Brain microvascular endothelial cell (primary cell): ENCODE measurements at places on chromosomes 13 and 19.

DNA sequence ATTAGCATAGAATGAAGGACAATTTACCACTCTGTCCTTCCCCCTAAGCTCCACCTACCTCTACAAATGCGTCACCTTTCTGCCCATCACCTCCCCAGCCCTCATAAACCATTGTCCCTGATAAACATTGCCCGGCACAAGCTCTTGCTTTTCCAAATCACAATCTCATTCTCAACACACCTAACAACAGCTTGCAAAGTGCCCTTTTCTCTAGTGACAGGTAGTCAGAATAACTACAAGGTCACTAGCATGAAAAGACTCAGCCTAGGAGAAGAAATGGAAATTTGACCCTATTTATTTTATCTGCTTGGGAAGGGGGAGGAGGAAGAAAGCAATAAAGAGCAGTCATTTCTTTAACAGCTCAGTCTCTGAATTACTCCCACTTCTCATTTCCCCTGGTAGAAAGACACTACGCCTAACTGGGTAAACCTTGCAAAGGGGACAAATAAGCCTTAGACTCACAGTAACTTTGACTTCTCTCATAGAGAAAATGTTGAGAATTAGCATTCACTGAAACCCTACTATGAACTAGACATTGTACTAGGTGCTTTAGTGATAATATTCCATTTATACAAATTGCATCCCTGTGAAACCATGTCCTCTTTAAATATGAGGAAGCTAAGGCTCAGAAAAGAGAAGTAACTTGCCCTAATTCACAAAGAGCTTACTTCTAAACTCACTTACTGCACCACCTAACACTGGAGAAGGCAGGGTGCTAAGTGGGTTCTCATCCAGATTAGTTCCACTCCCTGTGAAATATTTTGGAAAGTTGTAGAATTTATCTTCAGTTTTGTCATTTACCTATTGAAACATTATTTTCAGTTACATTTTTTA, 116.2 kb upstream of the FNDC3A start:
- no peak for DNase-seq

DNA sequence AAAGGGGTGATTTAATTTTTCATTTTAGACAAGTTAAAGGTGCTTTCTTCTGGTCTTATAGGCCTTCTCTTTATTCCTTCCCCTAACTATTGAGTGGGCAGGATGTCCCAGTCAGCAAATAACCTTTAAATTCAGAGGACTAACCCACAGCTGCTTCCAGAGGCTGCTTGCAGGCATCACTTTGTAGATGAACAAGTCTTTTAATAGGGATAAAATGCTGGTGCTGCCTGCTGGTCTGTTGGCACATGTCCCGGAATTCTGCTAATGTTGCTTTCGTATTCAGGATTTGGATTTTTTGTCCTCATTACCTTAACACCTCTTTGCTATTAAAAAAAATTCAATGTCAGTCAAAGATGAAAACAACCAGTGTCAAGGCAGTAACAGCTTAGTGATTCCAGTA, 132.7 kb upstream of the KL start:
- no peak for DNase-seq

GRCh38 chr13:37127691-37128241, 22.3 kb upstream of the CSNK1A1L start:
- peak; percentile 50 for DNase-seq

- DNase-seq: peak; percentile 49
Observed at GRCh38 chr19:2089001-2089711, 7.0 kb downstream of the MOB3A start.

DNA sequence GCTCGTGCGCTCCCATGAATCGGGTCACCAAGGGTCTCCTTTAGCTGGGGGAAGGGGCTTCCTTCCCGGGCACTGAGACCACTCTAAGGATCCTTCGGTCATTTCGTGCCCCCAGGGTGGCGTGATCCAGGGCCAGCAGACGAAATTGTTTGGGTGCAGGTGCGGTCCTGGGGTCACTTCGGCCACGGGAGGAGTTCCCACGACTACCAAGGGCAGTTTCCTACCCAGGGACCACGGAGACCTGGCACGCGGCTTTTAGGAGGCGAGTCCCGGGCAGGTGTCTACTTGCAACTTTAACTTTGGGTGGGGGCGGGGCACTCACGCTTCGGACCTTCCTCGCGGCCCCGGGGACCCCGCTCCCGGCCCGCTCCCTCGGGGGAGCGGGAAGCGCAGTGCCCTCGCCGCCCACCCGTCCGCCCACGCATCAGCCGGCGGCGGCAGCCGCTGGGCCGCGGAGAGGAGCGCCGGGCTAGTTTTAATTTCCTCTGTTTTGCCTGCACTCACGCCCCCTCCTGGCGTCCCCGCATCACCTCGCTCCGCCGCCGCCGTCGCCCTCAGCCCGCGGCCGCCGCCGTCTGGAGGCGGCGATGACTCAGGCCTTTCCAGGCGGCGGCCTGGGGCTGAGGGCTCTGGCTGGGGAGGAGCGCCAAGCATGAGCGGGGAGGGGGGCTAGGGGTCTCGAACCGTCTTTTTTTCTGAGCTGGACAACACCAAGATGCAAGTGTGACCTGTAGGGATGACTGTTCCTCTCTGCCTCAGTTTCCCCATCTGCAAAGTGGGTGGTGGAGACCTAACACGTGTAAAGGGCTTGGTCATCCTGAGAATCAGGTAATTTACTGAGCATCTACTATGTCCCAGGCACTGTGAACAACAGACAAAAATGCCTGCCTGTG, 21.8 kb downstream of the OLFM2 start:
- peak; percentile 72 for DNase-seq

- DNase-seq: no peak
Observed at GRCh38 chr13:105338006-105338405, 1197.5 kb downstream of the EFNB2 start.

DNA sequence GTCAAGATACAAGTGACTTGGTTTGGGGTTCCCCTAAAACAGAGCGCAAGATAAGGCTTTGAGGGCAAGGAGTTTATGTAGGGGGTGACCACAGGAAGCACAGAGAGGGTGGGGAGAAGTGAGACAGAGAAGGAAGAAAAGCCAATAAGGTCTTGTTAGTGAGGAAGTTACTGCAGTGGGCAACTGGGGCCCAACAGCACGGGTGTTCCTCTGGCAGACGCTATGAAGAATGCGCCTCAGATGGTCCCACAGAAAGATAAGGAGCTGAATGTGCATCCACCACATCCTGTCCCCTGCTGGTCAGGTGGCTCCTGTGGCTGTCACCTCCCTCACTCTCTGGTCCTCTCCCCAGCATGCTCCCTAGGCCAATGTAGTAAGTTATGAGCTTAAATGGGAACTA, 333.5 kb downstream of the TSHZ3 start:
- DNase-seq: no peak

GRCh38 chr13:33270895-33271538, 14.5 kb downstream of the STARD13 start:
- no peak for DNase-seq
